ENCODE measurements at places on chromosomes 12 and 14.

DNA sequence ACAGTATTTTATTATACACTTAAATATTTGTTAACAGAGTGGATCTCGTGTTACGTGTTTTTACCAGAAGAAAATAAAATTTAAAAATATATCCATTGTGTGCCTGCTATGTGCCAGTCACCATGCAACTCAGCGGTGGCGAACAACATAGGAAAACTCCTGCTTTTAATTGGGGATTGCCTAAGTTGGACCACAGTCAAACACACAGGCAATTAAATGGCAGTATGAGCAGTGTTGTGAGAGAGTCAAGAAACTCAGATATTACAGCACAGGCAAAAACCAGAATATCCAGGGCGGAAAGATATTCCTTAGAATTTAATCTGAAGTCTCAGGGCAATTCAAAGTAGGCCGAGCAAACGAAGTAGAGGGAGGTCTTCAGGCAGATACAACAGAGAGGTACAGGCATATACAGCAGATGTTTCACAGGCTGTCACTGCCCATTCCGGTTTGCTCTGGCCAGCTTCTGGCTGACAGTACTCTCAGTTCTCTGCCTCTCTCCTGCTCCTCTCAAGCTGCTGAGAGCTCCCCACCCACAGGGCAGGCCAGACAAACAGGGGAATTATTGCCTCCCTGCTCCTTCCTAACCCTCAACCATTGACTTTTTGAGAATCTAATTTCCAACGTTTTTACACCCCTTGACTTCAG is 540.2 kb upstream of the TMEM132C start:
- DNase-seq, result no peak

DNA sequence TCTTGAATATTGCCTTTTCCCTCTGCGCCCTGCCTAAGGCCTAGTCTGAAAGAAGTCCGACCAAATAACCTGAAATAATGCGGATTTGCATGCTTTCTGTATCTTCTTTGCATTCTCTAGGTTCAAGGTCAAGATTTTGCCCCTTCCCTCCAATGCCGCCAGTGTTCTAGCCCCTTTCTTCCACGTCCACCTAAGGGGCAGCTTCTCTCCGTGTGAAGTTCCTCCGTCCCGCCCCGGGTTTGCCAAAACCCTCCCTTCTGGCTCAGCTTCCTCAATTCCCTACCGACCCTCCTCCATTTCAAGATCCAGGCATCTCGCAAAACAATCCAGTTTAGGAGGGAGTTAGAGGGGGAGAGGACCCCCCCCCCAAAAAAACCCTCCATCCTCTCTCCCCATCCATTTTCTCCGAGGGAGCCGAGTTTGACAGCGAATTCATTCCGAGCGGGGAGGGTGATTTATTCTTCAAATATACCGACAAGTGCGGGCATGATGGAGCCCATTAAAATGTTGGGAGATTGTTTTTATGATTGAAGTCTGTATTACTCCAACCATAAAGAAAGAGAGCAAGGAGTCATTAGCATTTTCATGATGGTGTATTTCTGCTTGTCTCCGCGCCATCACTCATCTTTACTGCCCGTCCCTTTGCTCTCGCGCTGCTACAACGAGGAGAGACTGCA is 20.9 kb upstream of the ATP5MC2 start:
- no peak for DNase-seq

- DNase-seq, result no peak
Observed at GRCh38 chr12:119089380-119090013, 89.2 kb upstream of the HSPB8 start.

- no peak for DNase-seq
Observed at GRCh38 chr14:24377657-24378056, 9.7 kb downstream of the NFATC4 start.

GRCh38 chr12:101927036-101927435 is 49.7 kb downstream of the DRAM1 start:
- DNase-seq, result no peak

- no peak for DNase-seq
Observed at GRCh38 chr14:105317546-105317945, 3.0 kb downstream of the PACS2 start.

- no peak for DNase-seq
Observed at GRCh38 chr12:68580911-68581310, 29.8 kb upstream of the RAP1B start.

GRCh38 chr12:33672836-33673577 is 233.4 kb upstream of the SYT10 start:
- DNase-seq, result no peak

DNA sequence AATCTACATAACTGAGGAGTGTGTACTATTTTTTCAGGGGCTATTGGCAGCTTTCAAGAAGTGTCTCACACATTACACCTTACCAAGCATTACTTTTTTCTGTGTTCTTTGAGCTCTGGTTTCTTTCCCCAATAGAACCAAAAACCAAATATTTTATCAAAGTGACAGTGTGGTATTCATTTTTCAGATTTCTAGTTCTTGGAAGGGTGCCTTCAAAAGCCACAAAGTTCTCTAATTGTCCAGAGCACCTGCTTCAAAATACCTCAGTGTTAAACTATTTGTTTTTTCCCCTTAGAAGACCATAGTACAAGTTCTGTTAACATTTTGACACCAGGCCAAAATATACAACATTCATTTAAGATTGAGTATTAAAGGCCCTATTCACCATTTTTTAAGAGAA is 515.7 kb downstream of the ETNK1 start:
- no peak for DNase-seq

DNA sequence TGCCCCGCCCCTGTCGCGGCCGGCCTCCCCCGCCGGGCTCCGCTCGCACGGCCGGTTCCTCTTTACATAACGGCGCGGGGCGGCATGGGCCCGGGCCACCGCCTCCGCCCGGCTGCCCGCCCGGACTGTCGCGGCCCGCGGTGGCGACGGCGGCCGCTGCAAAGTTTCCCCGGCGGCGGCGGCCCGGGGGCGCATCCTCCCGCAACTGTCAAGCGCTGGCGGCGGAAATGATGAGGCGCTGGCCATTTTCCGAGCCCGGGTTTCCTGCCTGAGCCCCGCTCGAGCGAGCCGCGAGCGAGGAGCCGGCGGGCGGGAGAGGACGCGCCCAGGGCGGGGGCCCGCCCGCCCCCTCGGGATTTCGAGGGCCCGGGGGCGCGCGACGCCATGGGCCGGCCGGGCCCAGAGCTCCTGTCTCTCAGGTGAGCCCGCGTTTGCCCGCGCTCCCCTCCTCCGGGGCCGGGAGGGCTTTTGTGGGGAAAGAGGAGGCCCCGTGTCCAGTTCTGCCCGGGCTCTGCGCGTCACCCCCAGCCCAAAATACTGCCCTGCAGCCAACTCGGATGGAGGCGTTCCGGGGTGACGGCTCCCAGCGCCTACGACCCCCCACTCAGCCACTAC is at the start of gene SH2B3:
Gene SH2B3, plus strand, starts transcription at position 65 of the 615 bp plus-strand sequence. CDS start 12,223 bp downstream, outside the sequence.
- DNase-seq, result peak; percentile 66
